Hepatocyte (in vitro differentiated cells): ENCODE measurements at places on chromosomes 1 and 21. TPM values are rescaled to one million over a fixed set of nuclear protein-coding genes. Genes with fewer than 3 reads are reported as not detected.

DDR2 gene
- 40.2 and 40.7 TPM in 2 replicates for total RNA-seq

ACTL8 gene
- not detected in 2 replicates for total RNA-seq

CFH gene
- total RNA-seq: 123 and 138 TPM in 2 replicates

NAV1 gene
- total RNA-seq: 15.0 and 15.2 TPM in 2 replicates

KCNJ10 gene
- not detected in 2 replicates for total RNA-seq

AMY2A gene
- not detected in 2 replicates for total RNA-seq

RHCE gene
- total RNA-seq: 1.4 and 8.8 TPM in 2 replicates

DNA sequence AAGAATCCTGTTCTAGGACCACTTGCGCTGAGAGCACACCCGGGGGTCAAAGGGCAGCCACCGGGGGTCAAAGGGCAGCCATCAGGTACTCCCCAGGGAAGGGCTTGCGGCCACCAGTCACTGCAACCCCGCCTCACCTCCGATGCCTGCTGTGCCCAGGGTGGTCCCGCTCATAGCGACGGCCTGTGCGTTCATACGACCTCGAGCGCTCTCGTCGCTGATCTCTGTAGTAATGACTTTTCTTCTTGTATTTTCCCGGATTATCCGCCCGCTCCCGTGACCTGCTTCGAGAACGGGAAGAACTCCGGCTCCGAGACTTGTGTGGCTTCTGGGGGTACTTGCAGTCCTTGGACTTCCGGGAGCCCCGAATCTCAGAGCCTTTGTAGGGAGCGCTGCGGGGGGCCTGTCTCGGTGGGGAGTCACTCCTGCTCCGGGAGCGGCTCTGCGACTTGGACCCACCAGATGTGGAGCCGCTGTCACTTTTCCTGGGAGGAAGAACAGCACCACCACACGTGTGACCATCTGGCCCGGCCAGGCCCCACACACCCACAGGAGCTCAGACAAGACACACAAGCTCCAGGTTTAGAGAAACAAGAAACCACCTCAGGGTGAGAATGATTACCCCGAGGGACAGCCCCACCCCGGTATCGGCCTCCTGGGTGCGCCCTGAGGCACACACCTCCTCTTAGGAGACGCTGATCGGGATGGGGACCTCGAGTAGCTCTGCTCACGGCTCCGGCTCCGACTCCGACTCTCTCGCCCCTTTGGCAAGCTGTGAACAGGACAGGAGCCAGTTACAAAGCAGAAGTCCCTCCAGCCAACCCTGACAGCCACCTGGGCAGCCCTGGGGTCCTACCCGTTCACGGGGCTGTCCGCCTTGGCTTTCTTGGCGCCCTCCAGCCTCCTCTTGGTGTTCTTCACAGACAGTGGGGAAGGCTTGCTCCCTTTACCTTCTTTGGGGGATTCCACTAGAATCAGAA lies 11.7 kb downstream of the CCNL2 start:
- no peak overlapping the region for H3K4me3 ChIP-seq
- H3K27ac ChIP-seq: no peak overlapping the region
- H3K4me1 ChIP-seq: no peaks in the 10 kb centered on the region

DNA sequence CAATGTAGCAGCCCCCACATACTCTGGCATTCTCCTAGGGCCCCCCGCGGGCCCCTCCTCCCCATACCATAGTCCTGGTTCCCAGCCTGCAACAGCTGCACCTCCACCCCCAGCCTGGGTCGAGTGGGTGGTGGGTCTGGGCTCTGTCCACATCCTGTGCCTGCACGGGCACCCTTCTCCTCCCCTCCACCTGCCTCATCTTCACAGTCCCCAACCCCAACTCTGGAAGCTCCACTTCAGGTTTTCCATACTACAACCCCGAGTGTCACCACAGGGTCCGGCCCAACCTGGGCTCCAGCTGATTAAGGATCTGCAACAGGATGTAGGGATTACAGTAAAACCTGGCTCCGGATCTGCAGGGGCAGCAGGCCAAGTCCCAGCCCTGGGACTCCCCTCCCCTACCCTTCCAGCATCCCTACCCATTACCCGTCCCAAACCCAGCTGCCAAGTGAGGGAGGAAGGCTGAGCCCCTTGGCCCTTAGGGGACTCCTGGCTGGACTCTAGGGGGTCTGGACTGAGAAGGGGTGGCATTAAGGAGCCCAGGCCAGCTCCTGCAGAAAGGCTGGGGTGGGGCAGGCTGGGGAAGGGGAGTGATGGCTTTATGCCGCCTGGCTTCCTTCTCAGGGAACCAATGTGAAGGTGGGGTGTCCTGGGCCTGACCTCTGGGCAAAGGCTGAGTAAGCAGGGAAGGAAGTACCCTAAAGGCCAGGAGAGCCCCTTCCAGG lies 116.8 kb downstream of the CASZ1 start:
- H3K27ac ChIP-seq: no peak overlapping the region
- H3K4me3 ChIP-seq: no peak overlapping the region
- peaks cover 57% of the 10 kb centered on the region for H3K4me1 ChIP-seq

DNA sequence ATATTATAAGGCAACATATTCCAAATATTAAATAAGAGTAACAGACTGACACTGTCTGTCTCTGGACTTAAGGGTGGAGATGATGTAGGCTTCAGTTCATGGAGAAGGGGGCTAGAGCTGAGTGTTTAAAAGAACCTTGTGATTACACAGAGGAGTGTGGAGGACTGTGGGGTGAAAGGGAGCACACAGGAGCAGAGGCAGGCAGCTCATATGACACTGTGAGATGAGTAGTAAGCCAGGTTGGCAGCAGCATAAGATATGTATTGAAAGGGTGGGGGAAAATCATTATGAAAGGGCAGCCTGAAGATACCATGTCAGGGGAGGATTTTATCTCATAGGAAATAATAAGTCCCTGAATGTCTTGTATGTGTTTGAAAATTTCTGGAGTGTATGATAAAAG lies 104.5 kb downstream of the AK5 start:
- no peaks in the 10 kb centered on the region for H3K36me3 ChIP-seq
- no peaks in the 10 kb centered on the region for H3K4me1 ChIP-seq
- no peaks in the 10 kb centered on the region for H3K27me3 ChIP-seq
- H3K4me3 ChIP-seq: no peak overlapping the region
- no peak for DNase-seq

- no peak overlapping the region for H3K4me3 ChIP-seq
- no peak for DNase-seq
- no peak overlapping the region for H3K27ac ChIP-seq
- H3K36me3 ChIP-seq: no peaks in the 10 kb centered on the region
- H3K27me3 ChIP-seq: no peaks in the 10 kb centered on the region
- H3K4me1 ChIP-seq: no peaks in the 10 kb centered on the region
Measured at GRCh38 chr21:16517383-16517782, 787.6 kb downstream of the USP25 start.

- H3K27ac ChIP-seq: no peak overlapping the region
- H3K4me1 ChIP-seq: peaks cover 2% of the 10 kb centered on the region
- H3K4me3 ChIP-seq: no peak overlapping the region
- DNase-seq: no peak
- no peaks in the 10 kb centered on the region for H3K36me3 ChIP-seq
- H3K27me3 ChIP-seq: no peaks in the 10 kb centered on the region
Measured at GRCh38 chr1:221316491-221317056, 425.3 kb downstream of the DUSP10 start.

DNA sequence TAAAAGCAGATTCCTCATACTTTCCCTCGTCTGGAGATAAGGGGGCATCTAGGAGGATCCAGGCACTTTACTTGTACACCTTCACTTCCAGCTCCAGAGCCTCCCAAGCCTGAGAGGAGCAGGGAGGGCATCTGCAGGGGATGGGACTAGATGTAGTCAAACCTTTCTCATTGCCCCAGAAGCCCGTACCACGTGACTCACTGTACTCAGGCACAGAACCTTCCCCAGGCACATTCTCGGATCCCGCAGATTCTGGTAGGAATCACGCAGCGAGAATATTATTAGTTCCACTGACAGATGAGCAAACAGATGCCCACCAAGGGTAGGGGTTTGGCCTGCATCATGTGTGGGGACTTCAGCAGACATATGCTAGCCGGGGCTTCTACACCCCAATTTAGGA lies 25.2 kb upstream of the TNR start:
- H3K27me3 ChIP-seq: peaks cover 3% of the 10 kb centered on the region
- H3K4me1 ChIP-seq: no peaks in the 10 kb centered on the region
- no peaks in the 10 kb centered on the region for H3K36me3 ChIP-seq
- no peak overlapping the region for H3K27ac ChIP-seq
- no peak overlapping the region for H3K4me3 ChIP-seq

DNA sequence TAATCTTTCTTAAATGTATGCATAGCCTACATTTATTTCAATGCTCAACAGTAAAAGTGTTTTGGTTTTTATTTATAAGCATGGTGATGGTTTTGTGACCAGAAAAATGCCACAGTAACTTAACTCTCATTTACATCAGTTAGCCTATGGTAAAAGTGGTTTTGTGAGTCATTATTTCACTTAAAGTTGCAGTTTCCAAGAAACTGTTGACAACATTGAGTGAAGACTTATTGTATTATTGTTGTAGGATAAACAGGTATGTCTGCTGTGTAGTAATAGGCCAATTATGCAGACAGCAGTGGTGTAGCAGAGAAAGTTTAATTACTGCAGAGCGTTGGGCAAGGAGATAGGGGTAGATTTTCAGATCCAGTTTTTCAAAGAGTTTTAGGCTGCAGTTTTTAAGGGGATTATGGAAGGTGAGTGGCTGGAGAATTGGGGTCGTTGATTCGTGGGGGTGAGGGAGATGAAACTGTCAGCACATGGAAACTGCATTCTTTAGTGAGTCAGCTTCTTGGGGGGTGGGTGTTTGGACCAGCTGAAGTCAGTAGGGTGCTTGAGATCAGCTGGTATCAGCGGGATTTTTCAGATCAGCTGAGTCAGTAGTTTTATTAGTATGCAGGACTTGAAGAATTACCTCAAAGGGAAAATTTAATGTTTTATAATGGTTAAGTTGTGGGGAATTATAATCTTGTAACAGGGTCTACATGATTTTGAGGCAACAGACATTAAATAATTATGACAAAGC lies 168.7 kb upstream of the FMN2 start:
- no peak for DNase-seq
- H3K4me3 ChIP-seq: no peak overlapping the region
- no peaks in the 10 kb centered on the region for H3K36me3 ChIP-seq
- no peak overlapping the region for H3K27ac ChIP-seq

DNA sequence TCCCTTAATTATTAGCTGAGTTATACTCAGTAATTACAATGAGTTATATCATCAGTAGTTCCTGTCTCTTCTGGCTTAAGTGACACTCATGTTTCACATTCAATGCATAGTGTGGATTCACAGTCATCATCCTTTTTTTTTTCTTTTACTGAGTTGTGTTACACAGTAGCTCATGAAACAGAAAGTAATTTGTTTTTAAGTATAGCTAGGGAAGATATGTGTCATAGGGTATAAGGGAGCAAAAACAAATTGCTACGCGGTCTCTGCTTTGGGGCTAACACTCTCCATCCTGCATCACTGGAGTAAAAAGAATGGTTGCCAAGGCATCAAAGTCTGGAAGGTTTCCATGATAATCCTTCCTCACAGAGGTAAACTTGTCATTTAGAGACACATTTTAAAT lies 971.7 kb upstream of the NCAM2 start:
- no peaks in the 10 kb centered on the region for H3K4me1 ChIP-seq
- no peak overlapping the region for H3K27ac ChIP-seq
- no peak for DNase-seq
- no peaks in the 10 kb centered on the region for H3K36me3 ChIP-seq
- no peaks in the 10 kb centered on the region for H3K27me3 ChIP-seq

DNA sequence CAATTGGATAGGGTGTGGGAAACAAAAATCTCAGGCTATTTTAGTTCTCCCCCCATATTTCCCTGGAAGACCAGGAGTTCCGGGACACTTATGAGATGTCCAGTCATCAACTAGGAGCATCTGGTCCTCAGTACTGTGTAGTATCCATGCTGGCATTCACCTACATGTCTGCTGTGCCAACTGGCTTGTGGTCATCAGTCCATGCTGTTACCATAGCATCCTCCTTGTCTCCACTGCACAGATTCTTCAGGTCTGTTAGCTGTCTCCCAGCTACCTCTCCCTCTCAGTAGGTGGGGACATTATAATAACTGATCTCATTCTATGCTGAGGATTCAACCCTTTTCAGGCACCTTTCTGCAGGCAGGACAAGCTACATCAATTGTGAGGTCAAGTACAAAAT lies 302.9 kb downstream of the BARHL2 start:
- H3K27me3 ChIP-seq: no peaks in the 10 kb centered on the region
- H3K4me3 ChIP-seq: no peak overlapping the region
- H3K27ac ChIP-seq: no peak overlapping the region
- no peaks in the 10 kb centered on the region for H3K4me1 ChIP-seq
- no peaks in the 10 kb centered on the region for H3K36me3 ChIP-seq

DNA sequence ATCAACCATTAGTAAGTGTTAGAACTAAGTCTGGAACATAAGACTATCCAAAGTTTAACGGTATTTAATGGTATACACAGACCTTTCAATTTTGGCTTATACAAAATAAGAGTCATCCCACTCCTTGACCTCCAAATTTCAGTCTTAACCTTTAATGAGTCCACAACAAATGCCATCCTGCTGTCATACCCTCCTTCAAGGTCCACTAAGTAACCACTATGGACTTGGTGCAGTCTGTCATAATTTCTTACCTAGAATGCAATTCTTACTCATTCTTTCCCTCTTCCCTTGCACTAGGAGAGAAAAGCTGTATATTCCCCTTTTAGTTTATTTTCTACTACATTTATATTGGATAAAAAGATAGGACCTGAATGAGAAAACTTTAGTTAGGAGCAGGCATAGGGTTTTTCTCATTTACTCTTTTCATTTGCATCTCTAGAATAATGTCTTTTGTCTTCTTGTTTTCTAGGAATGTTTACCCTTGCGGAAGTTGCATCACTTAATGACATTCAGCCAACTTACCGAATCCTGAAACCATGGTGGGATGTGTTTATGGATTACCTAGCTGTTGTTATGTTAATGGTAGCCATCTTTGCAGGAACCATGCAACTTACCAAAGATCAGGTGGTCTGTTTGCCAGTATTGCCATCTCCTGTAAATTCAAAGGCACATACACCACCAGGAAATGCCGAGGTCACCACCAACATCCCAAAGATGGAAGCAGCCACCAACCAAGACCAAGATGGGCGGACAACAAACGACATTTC lies 62.1 kb upstream of the ZNF326 start:
- H3K4me1 ChIP-seq: peaks cover 6% of the 10 kb centered on the region
- no peaks in the 10 kb centered on the region for H3K36me3 ChIP-seq
- no peak for DNase-seq
- H3K27ac ChIP-seq: no peak overlapping the region

DNA sequence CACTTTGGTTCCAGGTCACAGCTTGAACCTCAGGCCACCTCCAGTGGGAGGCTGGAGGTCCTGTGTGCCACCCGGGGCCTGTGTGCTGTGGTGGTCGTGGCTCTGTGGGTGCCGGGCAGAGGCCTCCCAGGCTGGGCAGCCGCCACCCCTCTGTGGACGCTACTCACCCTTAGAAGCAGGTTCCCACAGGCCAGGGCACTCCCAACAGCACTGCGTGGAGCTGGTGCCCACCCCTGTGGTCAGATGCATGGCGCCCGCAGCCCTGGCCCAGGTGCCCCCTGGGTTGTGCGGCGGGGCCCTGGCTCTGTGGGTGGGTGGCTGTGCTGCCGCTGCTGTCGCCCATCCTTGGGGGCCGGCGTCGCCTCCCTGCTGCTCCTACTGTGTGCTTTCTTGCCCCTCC lies 39.7 kb downstream of the SKI start:
- no peaks in the 10 kb centered on the region for H3K27me3 ChIP-seq
- no peak overlapping the region for H3K4me3 ChIP-seq
- H3K27ac ChIP-seq: no peak overlapping the region
- H3K4me1 ChIP-seq: peaks cover 29% of the 10 kb centered on the region
- no peak for DNase-seq
